CD4-positive, CD25-positive, alpha-beta regulatory T cell (primary cell): ENCODE measurements at places on chromosomes 6 and 20.
A peak's percentile ranks its signal among the peaks of the same experiment; 100 is the strongest.

DNA sequence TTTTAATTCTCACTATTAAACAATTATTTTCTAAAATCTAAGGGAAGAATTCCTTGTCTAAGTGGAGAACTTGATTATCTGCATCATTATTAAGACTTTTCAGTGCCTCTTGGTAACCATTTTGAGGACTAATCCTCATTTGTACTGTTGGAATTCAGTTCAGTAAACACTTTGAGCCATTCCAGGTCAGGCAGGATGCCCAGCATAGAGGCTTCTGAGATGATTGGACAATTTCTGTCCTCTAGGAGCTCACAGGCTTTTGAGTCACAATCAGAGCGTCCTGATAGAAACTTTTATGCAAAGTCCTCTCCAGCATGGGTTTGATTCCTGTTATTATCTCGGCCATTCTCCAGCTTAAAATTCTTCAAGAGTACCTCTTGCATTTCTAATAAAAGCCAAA lies 1304.6 kb downstream of the EPHA7 start:
- DNase-seq = no peak

GRCh38 chr6:1346558-1347091 lies 34.7 kb downstream of the FOXQ1 start:
- no peak for DNase-seq

- no peak for DNase-seq
These were observed 76.7 kb upstream of the LAMA2 start for GRCh38 chr6:128806261-128806660.

DNA sequence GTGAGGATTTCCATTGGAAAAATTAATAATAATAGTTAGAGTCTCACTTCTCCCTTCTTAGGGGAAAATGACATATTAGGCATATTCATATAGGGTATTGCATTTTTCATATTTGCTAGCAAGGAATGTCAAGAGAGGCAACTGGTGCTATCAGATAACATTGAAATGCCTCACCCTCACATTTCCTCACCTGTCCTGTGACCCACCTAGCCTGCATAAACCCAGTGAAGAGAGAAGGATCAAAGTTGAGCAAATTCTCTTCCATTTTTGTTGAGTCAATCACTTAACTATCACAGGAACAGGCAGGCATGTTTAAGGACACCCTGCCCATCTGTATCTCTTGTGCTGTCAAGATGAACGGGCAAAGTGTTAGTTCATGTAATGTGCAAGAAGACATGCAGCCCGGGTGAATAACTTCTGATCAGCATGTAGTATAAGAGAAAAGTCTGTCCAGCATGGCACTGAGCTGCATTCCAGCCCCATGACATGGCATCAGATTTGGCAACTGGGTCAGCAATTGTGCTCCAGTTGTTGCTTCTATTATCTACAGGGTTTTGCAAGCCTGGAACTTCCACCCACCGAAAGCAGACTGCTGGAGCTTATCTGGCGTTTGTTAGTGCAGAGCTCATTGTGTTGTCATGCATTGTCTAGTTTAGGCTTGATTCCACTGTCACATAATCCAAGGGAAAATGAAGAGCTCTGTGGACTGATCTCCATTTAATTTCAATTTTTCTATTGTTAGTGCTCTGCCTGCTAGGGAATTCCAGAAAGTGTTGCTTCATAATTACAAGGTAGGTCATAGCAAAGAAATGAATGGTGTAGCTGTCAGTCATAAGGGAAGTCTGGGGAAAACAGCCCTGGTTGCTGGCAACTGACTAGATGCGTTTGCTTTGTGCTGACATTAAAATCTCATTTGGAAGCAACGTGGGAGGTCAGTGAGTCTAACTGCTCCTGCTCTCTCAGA lies 138.4 kb upstream of the TNFAIP3 start:
- no peak for DNase-seq

GRCh38 chr6:139754898-139755775 lies 380.7 kb upstream of the CITED2 start:
- no peak for DNase-seq

- DNase-seq = no peak
These were observed 209.1 kb downstream of the ERMARD start for GRCh38 chr6:169960521-169960885.

DNA sequence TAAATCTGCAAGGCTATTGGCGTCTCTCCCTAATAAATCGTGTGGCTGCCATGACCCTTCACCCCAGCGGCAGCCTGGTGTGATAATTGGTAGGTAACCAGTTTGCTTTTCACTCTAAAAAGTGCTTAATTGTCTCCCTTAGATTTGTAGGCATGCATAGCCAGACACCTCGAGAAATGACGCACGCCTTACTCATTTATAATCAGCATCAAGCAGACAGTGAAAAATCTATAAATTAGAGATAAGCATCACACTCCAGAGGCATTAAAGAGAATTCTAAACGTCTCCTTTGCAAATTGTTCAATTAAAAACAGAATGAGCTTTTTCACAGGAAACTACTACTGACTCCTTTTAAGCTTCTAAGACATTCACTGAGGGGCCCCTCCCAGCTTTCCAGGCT lies 110.2 kb upstream of the RPS6KA2 start:
- DNase-seq = no peak

GRCh38 chr20:8421981-8422380 lies 289.9 kb downstream of the PLCB1 start:
- no peak for DNase-seq

- no peak for DNase-seq
These were observed 89.6 kb downstream of the BMP7 start for GRCh38 chr20:57176842-57177241.

DNA sequence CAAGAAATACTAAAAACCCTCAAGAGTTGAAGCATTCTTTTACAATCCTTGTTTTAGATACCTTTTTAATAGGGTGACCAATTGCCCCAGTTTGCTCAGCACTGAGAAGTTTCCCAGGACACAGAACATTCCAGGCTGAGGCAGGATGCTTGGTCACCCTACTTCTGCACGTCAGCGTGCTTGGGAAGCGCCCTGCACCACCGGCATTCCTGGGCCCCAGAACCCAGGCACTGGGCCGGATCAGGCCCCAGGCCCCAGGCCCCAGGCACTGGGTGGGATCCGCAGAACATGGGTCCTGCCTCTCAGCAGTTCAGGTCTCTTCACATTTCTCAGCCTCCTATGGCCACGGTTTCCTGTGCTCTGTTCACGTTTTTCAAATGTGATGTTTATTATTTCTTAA lies 213.8 kb upstream of the QKI start:
- DNase-seq = no peak

- DNase-seq = no peak
These were observed 796.5 kb downstream of the PRIM2 start for GRCh38 chr6:58113960-58114359.

GRCh38 chr20:44678990-44679611 lies 27.6 kb upstream of the ADA start:
- DNase-seq = no peak

DNA sequence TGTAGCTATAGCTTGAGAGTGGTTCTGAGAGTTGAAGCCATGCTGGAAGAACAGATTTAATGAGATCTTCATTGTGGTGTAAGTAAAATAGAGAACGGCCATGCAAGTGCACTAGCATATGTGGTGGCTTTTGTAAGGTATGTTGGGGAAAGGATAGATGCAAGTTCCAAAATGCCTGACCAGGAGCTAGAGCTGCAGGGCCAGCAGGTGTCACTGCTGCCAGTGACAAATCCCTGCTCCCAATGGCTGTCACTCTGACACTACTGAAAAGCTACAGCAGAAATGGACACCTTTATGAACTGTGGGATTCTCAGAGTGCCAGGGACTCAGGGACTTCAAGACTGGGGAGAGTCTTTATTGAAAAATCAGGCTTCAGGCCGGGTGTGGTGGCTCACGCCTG lies 23.1 kb upstream of the VIP start:
- no peak for DNase-seq

- DNase-seq = no peak
These were observed 359.3 kb upstream of the PLCB4 start for GRCh38 chr20:8709627-8710026.

- no peak for DNase-seq
These were observed 169.2 kb downstream of the BTBD9 start for GRCh38 chr6:38470548-38470947.

GRCh38 chr6:90375681-90376439 lies 79.2 kb upstream of the BACH2 start:
- DNase-seq = no peak

DNA sequence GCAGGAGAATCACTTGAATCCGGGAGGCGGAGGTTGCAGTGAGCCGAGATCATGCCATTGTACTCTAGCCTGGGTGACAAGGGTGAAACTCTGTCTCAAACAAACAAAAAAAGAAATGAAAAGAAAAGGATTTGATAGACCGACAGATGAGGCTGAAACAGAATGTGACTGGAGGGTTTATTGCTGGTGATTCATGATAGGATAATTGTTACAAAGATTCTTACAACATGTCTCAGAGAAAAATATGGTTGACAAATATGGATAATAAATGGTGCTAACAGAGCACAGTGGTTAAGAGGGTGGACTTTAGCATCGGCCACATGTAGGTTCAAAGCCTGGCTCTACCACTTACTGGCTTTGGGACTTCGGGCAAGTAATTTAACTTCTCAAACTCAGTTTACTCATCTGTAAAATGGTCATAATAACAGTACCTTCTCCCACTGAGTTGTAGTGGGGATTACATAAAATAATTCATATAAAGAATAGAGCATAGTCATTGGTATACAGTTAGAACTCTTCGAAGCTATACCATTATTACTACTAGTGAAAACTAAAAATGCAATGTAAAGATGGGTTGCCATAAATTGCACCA lies 131.9 kb downstream of the MAP3K7 start:
- DNase-seq = no peak

GRCh38 chr6:6815732-6816131 lies 227.2 kb downstream of the LY86 start:
- no peak for DNase-seq

DNA sequence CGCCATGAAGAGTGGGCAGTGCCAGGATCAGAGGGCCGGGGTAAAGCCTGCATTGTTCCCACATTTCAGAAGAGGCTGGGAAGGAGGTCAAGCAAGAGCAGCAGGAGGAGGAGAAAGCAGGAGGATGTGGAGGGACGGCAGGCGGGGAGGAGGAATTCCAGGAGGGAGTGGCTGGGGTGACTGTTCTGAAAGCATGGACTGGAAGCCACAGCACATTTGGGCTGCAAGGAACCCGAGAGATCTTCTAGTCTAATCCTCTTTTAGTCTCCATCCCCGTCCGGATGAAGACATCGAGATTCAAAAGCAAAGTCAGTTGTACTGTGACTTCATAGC lies 76.9 kb downstream of the FAM50B start:
- no peak for DNase-seq

GRCh38 chr20:47789764-47790579 lies 4.7 kb upstream of the SULF2 start:
- DNase-seq = no peak

- no peak for DNase-seq
These were observed 449.4 kb upstream of the PTCHD4 start for GRCh38 chr6:48560408-48560807.

DNA sequence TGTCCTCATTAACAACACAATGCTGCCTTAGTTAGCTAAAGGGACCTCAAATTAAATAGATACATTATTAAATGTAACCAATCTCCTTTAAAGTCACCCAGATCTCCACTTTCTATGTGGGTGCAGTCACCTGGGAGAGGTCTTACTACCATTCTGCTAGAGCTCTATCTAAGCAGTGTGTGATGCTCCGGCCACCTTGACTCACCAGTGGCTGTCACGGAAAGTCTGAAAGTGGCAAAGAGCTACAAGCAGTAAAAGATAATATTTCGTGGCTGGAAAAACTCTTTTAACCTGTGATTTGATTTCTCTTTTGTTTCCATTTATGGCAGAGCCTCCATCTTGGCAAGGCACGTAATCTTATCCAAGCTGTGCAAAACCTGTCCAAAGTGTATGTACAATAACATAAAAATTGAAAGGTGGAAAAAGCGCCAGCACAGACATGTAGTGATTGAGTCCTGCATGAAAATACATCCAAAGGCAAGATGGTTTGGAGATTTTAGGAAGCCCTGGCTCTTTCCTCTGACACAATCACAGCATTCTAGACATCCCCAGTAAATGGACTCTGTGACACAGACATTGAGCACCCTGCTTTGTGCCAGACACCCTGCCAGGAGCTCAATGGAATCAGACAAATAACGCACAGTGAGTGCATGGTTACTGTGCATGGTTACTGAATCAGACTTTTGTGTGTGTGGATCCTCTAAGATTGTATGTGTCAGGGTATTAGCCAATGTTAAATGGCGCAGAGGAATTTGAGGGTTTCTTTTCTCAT lies 116.6 kb downstream of the ADAT2 start:
- no peak for DNase-seq

GRCh38 chr6:14751645-14752175 lies 494.2 kb upstream of the JARID2 start:
- no peak for DNase-seq

GRCh38 chr6:21005816-21006570 lies 471.7 kb downstream of the CDKAL1 start:
- DNase-seq = no peak

DNA sequence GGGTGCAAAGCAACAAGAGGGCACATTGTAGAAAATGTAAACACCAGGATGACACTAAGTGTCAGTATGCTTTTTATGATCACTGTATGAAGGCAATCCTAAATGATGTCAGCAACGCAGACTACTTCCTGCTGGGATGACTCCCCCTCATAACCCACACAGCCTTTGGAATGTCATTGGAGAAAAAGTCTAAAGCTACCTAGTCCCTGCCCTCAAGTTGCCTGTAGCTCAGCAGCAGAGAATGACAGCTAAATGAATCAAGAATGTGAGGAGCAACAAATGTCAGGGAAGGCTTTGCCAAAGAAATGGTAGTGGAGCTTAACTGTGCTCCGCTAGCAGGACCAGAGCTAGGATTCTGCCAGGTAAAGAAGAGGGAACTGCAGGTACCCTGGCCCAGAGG lies 555.6 kb downstream of the CD83 start:
- DNase-seq = no peak

- DNase-seq = no peak
These were observed 27.1 kb downstream of the SAMHD1 start for GRCh38 chr20:36924167-36925045.

DNA sequence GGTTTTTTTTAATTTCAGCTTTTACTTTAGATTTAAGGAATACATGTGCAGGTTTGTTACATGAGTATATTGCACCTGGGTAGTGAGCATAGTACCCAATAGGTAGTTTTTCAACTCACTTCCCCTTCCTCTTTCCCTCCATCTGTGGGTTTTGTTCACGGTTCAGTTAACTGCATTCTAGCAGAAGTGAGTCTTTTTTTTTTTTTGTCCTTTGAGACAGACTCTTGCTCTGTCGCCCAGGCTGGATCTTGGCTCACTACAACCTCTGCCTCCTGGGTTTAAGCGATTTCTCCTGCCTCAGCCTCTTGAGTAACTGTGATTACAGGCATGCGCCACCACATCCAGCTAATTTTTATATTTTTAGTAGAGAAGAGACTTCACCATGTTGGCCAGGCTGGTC lies 8.7 kb downstream of the UBR2 start:
- peak; percentile 58 for DNase-seq

GRCh38 chr6:168515376-168515775 lies 74.4 kb downstream of the SMOC2 start:
- DNase-seq = no peak

DNA sequence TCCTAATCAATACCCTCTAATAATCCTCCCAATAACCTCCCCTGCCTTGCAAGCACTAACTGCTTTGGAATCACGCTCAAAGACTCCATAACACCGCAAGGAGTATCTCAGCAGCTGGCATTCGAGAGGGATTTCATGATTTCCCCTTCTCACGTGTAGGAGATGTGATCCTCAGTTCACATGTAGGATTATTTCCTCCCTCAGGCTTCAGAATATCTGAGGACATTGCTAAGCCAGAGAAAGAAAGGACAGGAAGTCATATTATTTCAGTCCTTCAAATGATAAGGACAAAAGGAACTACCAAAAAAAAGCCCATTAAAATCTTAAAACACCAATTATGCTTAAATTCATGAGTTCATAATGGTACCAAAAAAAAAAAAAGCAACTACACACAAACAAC lies 122.9 kb downstream of the NFATC2 start:
- no peak for DNase-seq
